Ovary (tissue), 10 donors: ENCODE measurements at places on chromosomes 3 and 15. TPM values are rescaled to one million over a fixed set of nuclear protein-coding genes. Genes with fewer than 3 reads are reported as not detected.

Gene CILP
- total RNA-seq: 1.2 TPM

Gene ESYT3
- 1.0 TPM for total RNA-seq

Gene CPNE9
- not detected for total RNA-seq

Gene SPATA12
- 0.10 TPM for total RNA-seq

Gene DUOXA1
- total RNA-seq: 4.1 TPM

Gene DLEC1
- 3.9 TPM for total RNA-seq
